ENCODE measurements at places on chromosomes 5 and 9. TPM values are rescaled to one million over a fixed set of nuclear protein-coding genes. Genes with fewer than 3 reads are reported as not detected.

The IFNA6 gene
- not detected for total RNA-seq

The BARHL1 gene
- total RNA-seq = not detected

The UGT3A2 gene
- total RNA-seq = not detected

The SOX30 gene
- total RNA-seq = 0.08 TPM

The PCDHGB1 gene
- 5.7 TPM for total RNA-seq

The PANK3 gene
- 26.3 TPM for total RNA-seq

The SLC6A3 gene
- total RNA-seq = not detected

Measured in left ventricle myocardium inferior (tissue), 1 donor.